ENCODE measurements at places on chromosomes 2 and 18.
A peak's percentile ranks its signal among the peaks of the same experiment; 100 is the strongest.

- DNase-seq: no peak
Observed at GRCh38 chr2:27059141-27059820, 7.8 kb downstream of the AGBL5 start.

GRCh38 chr2:133871545-133872209, 303.4 kb upstream of the NCKAP5 start:
- no peak for DNase-seq

GRCh38 chr2:183029219-183029618, 9.0 kb downstream of the NCKAP1 start:
- no peak for DNase-seq

- no peak for DNase-seq
Observed at GRCh38 chr2:237153181-237153580, 67.5 kb downstream of the COPS8 start.

DNA sequence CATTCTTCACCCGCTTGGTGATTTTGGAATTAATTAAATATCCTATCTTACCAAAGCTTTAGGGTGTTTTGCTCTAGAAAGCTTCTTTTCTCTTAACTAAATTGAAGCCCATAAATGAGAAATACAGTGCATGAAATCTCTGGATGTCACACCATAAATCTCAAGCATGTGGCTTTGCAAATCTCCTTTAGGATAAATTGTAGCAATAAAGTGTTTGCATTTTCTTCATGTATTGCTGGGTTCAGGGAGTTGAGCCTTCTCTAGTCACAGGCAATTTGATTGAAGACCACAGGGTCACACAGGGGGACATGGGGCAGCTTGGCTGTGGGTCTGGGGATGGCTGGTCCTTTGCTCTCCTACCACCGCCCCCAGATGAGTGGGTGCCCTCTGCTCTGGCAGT, 364.2 kb downstream of the CLIP4 start:
- DNase-seq: no peak

GRCh38 chr2:181992776-181993175, 7.1 kb downstream of the PPP1R1C start:
- no peak for DNase-seq

GRCh38 chr2:222264791-222265320, 33.9 kb downstream of the PAX3 start:
- no peak for DNase-seq

GRCh38 chr2:149082079-149082478, 43.6 kb downstream of the LYPD6B start:
- DNase-seq: no peak

DNA sequence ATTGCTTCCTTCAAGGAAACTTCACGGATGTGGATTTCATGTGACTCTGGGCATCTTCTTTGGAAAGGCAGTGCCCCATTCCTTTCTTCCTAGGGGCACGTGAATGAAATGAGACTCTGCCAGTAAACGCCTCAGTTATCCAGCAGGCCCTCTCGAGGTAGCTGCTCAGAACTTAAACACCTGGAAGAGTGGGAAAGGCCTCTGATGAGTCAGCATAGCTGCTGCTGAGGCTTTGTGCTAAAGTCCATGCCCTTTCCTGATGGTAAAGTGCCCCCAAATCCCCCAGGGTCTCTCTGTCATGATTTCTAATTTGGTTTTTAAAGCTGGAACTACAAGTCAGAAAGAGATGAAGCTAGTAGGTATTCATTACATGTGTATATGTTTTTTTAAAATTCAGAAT, 3.8 kb downstream of the SLC1A4 start:
- no peak for DNase-seq

DNA sequence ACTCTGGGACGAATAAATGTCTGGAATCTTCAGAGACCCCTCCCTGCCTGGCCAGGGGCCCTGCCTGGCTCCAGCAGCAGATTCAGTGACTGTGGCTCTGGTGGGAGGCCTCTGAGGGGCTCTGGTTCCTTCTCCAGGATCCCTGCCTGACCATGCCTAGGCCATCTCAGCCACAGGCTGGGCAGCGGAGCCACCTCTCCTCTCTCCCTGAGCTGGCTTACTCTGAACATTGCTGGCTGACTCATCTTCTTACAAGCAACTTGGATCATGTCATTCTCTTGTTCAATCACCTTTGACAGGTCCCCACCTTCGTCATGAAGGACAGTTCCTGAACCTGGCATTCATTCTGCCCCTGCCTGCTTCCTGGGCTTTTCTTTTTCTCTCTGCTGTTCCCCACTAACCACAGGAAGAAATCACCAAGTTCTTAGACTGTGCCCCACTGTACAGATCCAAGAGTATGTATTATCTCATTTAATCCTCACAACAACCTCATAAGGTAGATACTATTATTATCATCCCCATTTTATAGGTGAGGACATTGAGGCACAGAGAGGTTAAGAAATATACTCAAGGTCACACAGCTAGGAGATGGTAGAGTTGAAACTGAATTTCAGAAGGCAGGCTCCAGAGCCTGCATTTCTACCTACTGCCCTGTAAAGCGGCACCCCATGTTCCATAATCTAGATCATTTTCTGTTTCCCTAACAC, 155.5 kb upstream of the SMAD2 start:
- no peak for DNase-seq

GRCh38 chr2:161436411-161436810, 20.3 kb downstream of the TBR1 start:
- DNase-seq: no peak

- DNase-seq: no peak
Observed at GRCh38 chr18:45619062-45619825, 4.0 kb downstream of the SLC14A2 start.

DNA sequence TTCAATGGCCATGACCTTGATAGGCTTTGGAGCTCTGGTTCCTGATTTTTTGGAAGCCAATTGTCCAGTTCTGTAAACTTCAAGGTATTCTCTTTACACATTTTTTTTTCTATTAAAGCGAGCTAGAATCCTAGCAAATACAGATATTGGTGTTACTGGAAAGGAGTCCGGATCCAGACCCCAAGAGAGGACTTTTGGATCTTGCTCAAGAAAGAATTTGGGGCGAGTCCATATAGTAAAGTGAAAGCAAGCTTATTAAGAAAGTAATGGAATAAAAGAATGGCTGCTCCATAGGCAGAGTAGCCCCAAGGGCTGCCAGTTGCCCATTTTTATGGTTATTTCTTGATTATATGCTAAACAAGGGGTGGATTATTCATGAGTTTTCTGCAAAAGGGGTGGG, 45.1 kb downstream of the CD8B2 start:
- no peak for DNase-seq

- DNase-seq: no peak
Observed at GRCh38 chr2:71554706-71555056, 101.3 kb downstream of the DYSF start.

- DNase-seq: no peak
Observed at GRCh38 chr2:162458240-162458639, 114.3 kb downstream of the GCA start.

- no peak for DNase-seq
Observed at GRCh38 chr2:66541646-66542045, 106.7 kb downstream of the MEIS1 start.

DNA sequence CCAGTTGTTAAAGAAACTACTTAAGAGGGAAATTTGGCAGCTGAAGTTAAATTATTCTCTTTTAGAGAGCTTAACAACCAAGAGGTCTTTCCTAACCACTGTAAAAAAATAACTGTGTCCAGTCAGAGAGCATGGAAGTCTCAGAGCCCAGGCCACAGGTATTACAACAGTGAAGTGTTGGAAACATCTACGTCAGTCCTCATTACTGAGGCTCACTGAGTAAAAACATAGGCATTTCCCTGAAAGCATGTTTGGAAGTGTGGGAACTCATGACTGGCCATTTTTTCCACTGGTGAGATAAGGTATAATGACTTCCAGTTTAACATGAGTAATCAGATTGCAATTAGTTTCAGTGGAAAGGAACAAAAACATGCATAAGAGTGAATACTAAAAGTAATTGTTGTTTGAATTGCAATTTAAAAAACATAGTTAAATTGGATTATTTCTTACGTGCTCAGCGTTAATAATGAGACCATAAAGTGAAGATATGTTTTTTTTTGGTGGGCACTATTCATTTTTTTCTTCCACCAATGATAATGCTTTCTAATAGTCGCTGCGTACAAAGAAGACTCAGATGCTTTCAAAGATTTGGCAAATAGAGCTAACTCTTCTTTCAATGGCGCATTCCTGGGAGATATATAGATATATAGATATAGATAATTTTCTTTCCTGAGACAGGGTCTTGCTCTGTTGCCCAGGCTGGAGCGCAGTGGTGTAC, 60.8 kb downstream of the EFEMP1 start:
- DNase-seq: no peak

DNA sequence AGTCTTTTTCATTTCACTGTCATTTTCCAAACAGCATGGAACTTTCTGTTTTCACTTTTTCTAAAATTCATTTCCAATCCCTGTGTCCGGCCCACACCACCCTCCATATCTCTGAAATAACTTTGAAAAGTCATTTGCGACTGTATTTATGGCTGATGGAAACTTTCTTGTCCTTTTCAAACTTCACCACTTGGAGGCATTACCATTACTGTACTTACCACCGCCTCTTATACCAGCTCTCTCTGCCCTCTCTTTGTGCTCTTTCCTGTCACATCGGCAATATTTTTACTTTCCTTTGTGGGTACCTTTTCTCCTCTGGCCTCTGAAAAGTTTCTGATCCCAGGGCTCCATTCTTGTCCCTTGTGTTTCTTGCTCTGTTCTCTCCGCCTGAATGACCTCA, 39.5 kb upstream of the IL1RL1 start:
- DNase-seq: no peak

GRCh38 chr18:7980136-7980535, 413.0 kb downstream of the PTPRM start:
- DNase-seq: no peak

DNA sequence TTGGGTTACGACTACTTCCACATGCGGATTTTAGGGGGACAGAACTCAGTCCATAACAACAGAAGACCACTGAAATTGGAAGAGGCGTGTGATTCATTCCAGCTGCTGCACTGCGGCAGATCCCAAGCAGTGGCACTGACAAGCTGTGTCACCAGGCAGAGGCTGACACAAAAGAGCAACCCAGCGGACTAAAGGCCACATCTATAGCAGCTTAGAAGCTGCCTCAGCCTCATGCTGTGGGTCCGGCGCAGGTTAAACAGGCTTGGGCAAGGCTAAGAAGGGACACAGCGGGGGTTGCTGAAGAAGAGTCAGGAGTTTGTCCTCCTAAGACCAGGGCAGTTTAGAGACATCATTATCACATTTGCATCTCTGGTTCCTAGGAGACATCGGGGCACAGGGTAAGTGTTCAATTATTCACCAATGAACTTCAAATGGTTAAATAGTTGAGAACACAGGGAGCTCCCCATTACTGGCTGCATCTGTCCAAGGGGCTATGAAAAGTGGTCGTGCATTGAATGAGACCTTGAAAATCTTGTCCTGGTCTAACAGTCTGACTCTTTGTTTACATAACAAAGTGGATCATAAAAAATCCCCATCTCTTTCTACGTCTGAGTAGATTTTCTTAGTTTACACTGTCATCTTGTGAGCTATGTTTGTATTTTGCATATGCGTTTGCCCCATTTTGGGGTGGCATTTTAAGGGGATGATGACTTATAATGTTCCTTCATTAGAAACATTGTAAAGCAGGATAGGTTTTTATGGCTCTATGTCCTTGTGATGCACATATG, 162.3 kb upstream of the TRIB2 start:
- DNase-seq: no peak

DNA sequence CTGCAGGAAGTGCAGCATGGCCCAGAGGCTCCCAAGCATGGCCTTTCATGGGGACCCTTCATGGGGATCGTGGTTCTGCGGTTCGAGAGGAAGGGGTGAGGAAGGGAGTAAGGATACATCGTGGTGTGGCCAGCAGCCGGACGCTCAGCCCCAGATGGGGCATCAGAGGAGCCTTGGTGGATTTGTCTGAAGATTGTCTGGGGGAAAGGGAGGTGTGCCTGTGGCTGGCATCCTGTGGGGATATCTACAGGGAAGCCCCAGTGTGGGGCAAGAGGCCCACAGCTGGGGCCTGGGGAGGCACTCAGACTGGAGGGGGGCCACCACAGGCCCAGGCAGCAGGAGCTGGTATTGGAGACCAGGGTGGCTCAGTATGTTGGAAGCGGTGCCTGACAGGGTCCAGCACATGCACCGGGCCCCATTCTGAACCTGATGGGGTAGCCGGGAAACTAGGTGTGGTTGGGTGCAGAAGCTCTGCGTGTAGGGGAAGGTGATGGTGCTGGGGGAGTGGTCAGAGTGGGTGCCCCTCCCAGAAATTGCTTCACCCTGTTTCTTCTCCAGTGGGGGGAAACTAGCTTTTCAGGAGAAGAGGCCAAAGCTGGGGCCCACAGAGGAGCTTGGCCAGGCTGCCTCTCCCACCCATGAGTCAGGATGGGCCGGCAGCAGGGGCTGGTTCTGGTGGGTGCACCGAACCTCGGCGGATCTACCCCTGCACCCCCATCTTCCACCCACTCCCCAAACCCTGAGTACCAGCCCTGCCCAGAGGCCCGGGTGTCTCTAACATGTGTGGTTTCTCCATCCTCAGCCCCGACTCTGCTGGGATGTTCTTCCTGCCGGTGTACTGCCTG, 274.4 kb upstream of the HDAC4 start:
- peak; percentile 25 for DNase-seq

GRCh38 chr2:147197754-147198483, 646.9 kb upstream of the ACVR2A start:
- no peak for DNase-seq

DNA sequence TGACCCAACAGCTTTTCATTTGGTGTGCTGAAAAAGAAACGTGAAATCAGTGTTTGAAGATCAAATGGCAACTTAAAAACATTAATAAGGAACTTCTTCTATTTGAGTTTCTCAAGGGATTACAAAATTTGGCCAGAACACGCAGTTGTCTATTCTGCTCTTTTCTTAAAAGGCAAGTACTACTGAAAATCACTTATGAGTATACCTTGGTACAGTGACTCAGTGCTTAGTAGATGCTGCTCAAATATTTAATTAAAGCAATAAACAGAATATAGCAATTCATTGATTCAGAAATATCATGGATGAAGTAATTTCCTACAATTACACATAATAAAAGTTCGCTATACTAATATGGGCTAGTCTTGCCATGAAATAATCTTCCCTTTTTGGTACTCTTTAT, 38.2 kb upstream of the MCM6 start:
- no peak for DNase-seq

DNA sequence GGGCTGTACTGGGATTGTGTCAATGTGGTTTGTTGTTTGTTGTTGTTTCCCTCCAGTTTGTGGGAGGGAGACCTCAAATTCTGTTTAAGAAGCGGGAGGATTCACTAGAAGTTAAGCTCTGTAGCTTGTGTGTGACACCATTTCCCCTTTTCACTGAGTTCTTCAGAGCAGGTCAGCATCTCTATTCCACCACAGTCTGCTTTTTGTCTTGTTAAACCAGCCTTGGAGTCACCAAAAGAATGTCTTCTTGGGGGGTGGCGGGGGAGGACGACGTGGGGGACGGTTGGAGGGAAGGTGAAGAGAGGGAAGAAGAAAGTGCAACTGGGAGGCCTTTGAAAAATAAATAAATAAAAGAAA, 2.3 kb upstream of the BCL11A start:
- DNase-seq: no peak

DNA sequence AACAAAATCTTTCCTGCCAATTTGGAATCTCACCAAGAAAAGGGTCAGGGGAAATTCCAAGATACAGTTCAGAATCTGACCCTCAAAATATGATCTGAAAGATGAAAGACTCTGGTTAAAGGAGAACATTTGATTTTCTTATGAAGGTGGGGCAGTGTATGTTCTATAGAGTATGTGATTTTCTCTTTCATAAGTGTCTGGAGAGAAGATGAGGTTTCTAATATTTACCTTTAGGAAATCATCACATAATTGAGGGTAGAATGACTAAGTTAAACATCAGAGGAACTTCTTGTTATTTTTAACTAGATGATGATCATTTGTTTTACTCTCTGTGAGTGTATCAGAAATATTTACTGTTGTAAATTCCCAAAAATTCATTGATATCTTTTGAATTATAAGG, 27.8 kb upstream of the MBOAT2 start:
- no peak for DNase-seq

GRCh38 chr18:78497641-78498040, 482.0 kb upstream of the SALL3 start:
- DNase-seq: no peak
